ENCODE measurements at places on chromosomes 5 and 9.

DNA sequence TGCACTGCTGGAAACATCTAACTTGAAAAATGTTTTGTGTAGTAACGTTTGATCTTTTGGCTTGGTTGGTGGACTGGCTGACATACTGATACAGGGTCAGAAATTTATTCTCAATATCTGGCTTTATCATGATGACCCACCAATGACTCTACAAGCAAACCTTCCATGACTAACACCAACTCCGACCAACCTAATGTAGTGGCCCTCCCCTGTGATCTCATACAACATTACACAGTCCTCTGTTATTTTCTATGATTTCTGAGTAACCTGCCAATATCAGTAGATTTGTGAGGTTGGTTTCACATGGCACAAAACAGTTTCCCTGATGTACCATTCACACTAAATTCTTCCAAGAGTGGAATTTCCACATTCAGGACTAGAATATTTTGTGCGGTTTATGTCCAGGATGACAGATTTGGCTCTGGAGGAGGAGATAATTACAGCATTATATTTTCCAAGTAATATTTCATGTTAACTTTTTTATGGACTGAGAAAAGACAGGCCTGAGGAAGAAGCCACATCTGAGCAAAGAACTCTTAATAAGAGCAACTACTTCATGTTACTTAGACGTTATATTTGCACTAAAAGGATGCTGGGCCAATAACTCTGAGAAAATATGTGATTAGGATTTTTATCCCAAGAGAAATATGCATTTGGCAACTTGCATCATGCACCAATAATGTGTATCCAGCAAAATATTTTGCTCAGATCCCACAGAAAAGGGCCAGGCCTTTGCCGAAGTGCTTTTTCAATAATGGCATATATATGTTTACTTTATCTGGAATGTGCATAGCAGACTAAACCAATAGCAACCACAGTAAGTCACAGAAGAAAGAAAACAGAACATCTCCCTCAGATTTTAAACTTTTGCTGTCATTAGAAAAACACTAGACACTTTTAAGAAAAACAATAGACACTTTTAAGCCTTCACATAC, 273.4 kb downstream of the KCNN2 start:
- no peak for DNase-seq

- DNase-seq = no peak
Measured at GRCh38 chr5:144583541-144584449, 413.1 kb downstream of the KCTD16 start.

DNA sequence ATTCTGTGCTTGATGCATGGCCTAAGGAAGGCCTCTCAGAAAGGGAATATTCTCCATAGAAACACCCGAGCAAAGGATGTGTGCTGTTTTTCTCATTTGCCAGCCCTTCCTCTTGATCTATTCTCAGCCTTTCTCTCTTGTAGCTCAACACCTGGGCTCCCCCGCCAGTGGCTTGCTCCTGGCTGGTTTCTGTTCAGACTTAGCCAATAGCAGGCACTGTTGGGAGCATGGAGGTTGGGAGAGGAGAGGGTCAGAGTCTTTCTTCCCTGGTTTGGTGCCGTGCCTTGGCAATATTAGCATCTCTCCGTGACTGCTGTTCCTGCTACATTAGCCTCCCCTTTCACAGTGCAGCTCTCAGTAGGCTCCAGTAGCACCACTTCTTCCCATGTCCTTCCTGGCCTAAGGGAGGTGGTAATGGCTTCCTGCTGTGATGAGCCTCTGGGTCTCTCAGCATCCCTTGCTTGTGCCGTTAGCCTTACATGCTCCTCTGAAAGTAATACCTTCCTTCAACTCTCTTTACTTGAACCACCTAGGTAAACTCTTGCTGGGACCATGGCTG, 269.7 kb upstream of the GAS1 start:
- no peak for DNase-seq

DNA sequence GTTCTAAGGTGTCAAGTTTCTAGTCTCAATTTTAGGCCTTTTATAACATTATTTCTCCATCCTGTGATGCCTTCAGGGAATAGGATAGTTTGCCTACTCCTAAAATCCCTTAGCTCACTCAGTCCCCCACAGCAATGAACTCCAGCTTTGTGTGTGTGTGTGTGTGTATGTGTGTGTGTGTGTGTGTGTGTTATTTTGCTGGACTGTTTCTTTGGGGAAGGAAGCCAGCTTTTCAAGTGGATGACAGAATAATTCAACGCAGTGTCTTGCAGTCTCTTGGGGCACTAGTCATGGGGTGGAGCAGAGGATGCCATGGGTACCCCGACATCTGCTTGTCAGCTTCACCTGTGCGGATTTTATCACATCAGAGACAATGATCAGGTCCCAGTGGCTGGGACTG, 262.8 kb upstream of the DAPK1 start:
- no peak for DNase-seq

GRCh38 chr5:2763533-2763794, 12.0 kb upstream of the IRX2 start:
- DNase-seq = no peak

GRCh38 chr5:159050316-159051143, 49.2 kb downstream of the EBF1 start:
- no peak for DNase-seq
